ENCODE measurements at places on chromosomes 4 and X. TPM values are rescaled to one million over a fixed set of nuclear protein-coding genes. Genes with fewer than 3 reads are reported as not detected.

The MTMR8 gene
- total RNA-seq = 5.3 TPM

The XAGE1B gene
- total RNA-seq = not detected

The SOX3 gene
- not detected for total RNA-seq

The LRRC66 gene
- total RNA-seq = 0.90 TPM

The COQ2 gene
- 12.9 TPM for total RNA-seq

The AFF2 gene
- 0.43 TPM for total RNA-seq

- H3K36me3 ChIP-seq = no peaks in the 10 kb centered on the region
- H3K4me3 ChIP-seq = no peak overlapping the region
- H3K27me3 ChIP-seq = no peaks in the 10 kb centered on the region
- peak overlapping the region; percentile 94 for H3K27ac ChIP-seq
- peaks cover 5% of the 10 kb centered on the region for H3K4me1 ChIP-seq
Measured at GRCh38 chrX:107678957-107679740, 50.8 kb downstream of the PRPS1 start.

DNA sequence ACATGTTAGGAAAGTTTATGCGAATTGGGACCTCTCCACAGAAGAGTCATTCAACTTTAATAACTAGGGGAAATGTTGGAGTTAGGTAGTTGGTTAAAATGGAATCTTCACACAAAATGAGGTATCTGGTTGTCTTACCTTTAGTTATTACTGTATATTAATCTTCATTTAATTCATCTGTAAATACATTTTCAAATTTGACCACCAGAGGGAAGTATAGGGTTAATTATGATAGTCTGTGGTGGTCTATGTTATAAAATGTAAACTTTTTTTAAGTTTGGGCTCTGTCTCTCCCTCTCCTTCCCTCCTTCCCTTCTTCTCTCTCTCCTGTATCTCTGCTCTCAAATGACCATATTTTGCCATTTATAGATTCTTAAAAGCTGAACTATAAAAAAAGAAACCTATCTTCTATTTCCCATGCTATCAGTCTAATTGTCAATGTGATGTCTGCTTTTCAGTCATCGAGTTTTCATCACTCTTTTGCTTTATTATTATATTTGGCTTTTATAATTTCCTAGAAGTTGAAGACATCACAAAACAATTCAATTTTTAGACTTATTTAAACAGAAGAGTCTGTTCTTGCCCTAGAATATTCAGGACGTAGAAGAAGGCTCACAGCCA lies 49.8 kb downstream of the TMEM144 start:
- no peaks in the 10 kb centered on the region for H3K36me3 ChIP-seq
- DNase-seq = no peak
- no peaks in the 10 kb centered on the region for H3K27me3 ChIP-seq

DNA sequence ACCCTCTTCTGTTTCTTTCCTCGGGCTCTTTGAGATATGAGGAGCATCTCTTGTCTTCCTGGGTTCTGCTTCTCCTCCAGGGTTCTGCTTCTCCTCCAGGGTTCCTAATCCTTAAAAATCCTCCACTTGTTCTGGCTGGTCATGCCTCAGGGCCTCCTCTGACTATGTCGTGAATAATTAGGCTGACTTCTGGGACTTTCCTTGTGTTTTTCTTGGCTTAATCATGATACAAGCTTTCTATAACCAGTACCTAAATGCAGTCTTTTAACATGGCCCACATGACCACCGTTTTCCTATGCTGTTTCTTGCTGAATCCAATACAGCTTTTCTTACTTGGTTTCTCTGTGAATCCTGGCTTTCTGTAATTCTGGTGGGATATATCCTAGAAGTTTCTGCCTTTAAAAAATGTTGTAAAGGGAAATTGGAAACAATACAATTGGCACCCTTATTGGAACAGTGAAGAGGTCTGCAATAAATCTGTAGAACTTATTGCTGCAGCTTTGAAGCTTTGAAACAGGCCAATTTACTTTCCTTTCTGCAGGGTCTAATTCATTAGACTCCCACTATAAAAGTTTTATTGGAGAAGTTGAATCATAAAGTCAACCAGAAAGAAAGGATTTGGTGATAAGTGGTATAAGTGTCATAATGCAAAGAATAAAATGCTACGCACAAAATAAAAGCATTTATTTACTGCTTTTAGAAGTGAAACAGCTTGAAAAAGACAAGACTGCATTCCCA lies 213.1 kb downstream of the UGT8 start:
- H3K4me1 ChIP-seq = no peaks in the 10 kb centered on the region
- H3K27me3 ChIP-seq = no peaks in the 10 kb centered on the region
- H3K36me3 ChIP-seq = no peaks in the 10 kb centered on the region
- H3K27ac ChIP-seq = no peak overlapping the region
- no peak overlapping the region for H3K4me3 ChIP-seq
- no peak for DNase-seq

- no peaks in the 10 kb centered on the region for H3K4me1 ChIP-seq
- no peak for DNase-seq
- H3K27ac ChIP-seq = no peak overlapping the region
- H3K36me3 ChIP-seq = no peaks in the 10 kb centered on the region
- H3K27me3 ChIP-seq = no peaks in the 10 kb centered on the region
Measured at GRCh38 chr4:25180524-25181131, 20.4 kb upstream of the SEPSECS start.

GRCh38 chr4:14783011-14783877 lies 219.0 kb upstream of the CPEB2 start:
- no peaks in the 10 kb centered on the region for H3K36me3 ChIP-seq
- DNase-seq = no peak
- no peaks in the 10 kb centered on the region for H3K4me1 ChIP-seq
- H3K4me3 ChIP-seq = no peak overlapping the region
- H3K27me3 ChIP-seq = no peaks in the 10 kb centered on the region

- no peak overlapping the region for H3K4me3 ChIP-seq
- no peaks in the 10 kb centered on the region for H3K36me3 ChIP-seq
- H3K4me1 ChIP-seq = no peaks in the 10 kb centered on the region
- no peak overlapping the region for H3K27ac ChIP-seq
- no peaks in the 10 kb centered on the region for H3K27me3 ChIP-seq
- no peak for DNase-seq
Measured at GRCh38 chr4:152074573-152074972, 313.8 kb upstream of the GATB start.

DNA sequence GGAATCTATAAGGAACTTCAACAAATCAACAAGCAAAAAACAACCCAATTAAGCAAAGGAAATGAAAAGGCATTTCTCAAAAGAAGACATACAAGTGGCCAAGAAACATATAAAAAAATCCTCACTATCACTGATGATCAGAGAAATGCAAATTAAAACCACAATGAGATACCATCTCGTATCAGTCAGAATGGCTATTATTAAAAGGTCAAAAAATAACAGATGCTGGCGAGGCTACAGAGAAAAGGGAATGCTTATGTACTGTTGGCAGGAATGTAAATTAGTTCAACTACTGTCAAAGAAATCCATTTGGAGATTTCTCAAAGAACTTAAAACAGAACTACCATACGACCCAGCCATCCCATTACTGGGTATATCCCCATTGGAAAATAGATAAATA lies 292.4 kb upstream of the FAT1 start:
- H3K27me3 ChIP-seq = no peaks in the 10 kb centered on the region
- H3K36me3 ChIP-seq = no peaks in the 10 kb centered on the region
- H3K4me3 ChIP-seq = no peak overlapping the region
- H3K4me1 ChIP-seq = no peaks in the 10 kb centered on the region
- no peak overlapping the region for H3K27ac ChIP-seq

DNA sequence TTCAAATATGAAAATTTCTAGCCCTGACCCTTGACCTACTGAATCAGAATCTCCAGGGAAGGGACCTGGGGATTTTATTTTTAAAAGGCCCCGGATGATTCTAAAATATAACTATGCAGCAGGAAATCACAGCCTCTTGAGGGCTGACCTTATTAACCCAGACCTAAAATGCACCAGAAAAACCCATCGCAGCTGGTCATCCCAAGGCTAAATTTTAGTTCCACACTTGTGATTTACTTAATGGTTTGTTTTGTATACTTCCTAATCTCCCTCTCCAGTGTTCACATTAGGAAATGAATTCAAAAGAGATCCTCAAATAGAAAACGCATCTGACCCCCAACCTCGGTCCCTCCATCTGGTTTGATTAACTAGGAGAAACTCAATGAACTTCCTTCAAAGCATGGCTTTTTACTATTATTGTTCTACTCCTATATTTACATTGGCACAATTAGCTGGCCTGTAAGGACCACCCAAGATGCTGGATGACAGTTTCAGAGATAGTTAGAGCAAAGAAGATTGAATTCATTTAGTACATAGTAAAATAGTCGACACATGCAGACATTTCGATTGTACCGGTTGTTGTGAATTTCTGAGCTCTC lies 147.8 kb upstream of the MED14 start:
- H3K4me1 ChIP-seq = no peaks in the 10 kb centered on the region
- H3K27me3 ChIP-seq = no peaks in the 10 kb centered on the region
- H3K36me3 ChIP-seq = no peaks in the 10 kb centered on the region
- H3K4me3 ChIP-seq = no peak overlapping the region
- H3K27ac ChIP-seq = no peak overlapping the region

Data from uterus (tissue), 4 donors.